ENCODE measurements at places on chromosomes 5 and 9.

DNA sequence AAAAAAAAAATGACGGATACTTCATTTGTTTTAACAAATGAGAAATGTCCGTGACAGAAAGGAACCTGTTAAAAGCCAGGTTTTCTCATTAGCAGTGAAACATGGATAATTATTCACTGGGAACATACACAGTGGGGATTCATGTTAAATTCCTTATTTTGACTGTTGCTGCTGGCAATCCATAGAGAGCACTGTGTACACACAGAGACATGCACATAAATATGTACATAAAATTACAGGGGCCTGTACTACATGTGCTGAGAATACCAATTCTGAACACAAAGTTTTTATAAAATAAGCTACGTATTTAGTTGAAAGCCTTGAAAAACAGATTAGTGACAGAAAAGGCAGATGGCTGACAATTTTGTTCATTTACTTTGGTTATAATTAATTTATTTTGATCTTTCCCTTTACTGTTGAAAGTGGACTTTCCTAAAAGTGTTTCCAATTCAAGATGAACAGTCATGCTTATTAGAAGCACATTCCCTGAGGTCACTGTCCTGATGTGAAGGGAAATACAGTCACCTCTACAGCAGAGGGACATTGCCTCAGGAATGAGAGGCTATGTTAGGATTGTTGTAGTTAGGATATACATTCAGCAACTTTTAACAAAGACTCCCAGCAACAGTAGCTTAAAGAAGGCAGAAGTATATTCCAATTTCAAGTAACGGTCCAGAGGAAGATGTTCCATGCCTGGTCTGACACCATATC lies 166.7 kb downstream of the SAXO1 start:
- DNase-seq: no peak

DNA sequence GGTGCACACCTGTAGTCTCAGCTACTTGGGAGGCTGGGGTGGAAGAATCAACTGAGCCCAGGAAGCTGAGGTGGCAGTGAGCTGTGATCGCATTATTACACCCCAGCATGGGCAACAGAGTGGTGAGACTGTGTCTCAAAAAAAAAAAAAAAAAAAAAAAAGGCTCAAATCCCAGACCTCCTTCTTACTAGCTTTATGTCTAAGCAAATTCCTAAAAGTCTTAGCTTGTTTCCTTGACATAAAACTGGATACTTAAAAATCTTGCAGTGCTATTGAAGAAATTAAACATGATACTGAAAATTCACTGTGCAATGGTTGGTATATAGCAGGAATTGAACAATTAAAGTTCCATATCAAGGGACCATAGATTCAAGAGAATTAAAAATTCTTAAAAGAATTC lies 45.0 kb downstream of the PCDHGC5 start:
- DNase-seq: no peak

DNA sequence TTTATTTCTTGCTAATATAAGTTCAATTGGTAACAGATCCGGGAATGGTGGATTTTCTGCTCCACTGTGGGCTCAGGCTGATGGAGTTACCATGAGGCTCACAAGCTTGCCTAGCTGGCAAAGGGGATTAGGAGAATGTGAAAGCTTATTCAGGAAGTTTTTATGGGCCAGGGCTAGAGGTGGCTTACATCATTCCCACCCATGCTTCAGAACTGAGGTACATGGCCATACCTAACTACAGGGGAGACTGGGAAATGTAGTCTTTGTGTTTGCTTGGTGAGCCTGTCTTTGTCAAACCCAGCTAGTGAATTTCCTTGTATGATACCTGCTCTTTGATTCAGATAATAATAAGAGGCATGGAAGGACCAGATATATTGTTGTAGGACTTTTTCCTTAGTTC lies 105.9 kb upstream of the DHFR start:
- DNase-seq: no peak

- DNase-seq: no peak
Measured at GRCh38 chr9:98108531-98109031, 10.4 kb downstream of the TRIM14 start.

DNA sequence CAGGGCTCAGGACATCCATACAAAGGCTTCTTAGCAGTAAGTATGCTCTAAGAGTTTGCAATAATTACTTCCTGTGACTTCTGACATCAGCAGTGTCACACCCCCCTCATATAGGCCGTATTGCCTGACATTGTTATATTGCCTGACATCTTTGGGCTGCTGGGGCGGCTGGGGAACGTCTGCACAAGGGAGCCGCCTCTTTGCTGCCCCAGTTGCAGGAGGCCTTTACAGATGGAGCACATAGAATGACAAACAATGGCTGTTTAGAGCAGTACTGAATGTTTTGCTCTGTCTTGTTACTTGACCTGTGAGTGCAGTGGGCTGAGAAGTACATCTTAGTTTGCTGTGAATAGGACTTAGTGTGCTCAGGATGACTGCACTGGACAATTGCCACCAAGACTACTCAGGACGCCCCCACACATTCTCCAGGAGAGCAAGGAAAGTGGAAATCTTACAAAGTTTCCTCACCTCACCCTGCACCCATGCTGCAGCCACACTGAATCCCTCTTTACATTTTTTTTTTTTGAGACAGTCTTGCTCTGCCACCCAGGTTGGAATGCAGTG lies 65.4 kb upstream of the SPOCK1 start:
- no peak for DNase-seq

GRCh38 chr9:93597871-93598646 lies 21.7 kb downstream of the PHF2 start:
- no peak for DNase-seq

- DNase-seq: no peak
Measured at GRCh38 chr5:123721675-123722276, 209.8 kb downstream of the CSNK1G3 start.

GRCh38 chr5:111930449-111930848 lies 173.5 kb upstream of the NREP start:
- no peak for DNase-seq

DNA sequence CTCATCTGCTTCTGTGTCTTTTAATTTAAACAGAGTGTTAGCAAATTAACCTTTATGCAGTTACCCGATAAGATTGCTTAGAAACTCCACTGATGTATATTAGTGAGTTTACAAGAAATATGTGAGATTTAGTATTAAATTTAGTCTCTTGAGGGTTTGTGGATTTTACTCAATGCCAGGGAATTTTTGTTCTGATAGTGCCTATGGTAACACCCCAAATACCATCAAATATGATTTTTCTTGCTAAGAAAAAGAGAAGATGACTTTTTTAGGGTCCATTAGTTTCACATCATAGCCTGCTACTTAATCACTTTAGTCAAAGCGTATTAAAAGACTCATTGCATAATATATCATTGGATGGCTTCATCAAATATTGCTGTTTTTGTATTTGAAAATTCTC lies 224.9 kb downstream of the PCSK5 start:
- DNase-seq: no peak

DNA sequence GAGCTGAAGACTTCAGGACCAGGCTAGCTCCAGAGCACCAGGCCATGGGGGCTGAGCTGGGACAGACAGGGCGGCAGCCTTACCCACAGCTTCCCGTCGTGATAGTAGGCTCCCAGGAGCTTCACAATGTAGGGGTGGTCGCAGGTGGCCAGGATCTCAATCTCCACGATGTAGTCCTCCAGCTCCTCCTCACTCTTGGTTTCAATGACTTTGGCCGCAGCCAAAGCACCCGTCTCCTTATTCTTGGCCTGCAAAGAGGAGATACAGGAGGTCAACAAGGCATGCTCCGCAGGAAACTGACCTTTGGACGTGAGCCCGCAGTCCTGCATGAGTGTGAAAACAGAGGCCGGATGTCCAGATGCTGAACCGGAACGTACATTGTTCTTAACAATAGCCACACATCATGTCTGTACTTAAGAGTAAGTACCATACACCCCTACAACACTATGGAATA lies 31.5 kb downstream of the STK10 start:
- DNase-seq: no peak

- no peak for DNase-seq
Measured at GRCh38 chr5:104018299-104018698, 455.7 kb upstream of the NUDT12 start.

DNA sequence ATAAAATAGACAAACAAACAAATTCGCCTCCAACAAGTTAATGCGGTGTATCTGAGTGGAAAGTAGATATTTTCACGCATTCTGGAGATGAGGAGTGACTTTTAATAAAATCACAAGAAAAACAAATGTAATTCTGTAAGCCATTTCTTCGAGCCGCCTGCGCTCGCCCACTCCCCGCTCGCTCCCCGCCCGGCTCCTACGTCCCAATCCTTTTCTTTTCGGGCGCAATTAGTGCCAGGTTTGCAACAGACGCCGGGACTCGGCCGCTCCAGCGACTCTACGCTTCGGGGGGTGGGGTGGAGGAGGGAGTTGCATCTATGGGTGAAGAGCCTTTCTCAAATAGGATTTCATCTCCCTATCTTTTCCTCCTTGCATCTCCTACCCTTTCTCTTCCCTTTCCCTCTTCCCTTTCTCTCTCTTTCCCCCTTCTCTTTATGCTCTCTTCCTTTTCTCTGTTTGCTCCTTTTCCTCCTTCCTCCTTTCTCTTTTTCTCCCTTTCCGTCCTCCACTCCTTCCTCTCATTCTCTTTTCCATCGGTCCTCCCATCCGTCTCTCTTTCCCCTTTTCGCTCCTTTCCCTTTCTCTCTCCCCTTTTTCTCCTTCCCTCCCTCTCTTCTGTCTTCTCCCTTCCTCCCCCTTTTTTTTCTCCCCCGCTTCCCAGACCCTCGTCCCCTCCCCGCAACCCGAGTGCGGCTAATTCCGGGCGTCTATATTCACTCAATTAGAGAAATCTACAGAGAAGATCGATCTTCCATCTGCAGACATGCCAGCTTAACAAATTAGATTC lies 6.1 kb upstream of the OTP start:
- no peak for DNase-seq

DNA sequence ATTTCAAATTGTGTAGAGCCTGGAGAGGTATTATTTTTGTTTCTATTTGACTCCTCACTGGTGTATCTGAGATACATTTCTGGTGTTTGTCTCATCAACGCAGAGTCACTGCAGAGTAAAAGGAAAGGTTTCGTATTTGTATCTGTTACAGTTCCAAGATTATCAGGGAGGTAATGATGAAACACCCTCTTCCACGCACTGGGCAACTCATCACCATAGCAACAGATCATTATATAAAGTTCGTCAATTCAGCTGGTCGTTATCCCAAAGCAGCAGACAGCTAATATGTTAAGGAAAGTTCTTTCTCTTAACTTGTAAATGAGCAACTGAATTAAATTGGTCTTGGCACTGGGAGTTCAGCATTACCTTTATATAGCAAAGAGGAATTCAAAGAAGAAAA lies 513.5 kb downstream of the MTRR start:
- DNase-seq: no peak

DNA sequence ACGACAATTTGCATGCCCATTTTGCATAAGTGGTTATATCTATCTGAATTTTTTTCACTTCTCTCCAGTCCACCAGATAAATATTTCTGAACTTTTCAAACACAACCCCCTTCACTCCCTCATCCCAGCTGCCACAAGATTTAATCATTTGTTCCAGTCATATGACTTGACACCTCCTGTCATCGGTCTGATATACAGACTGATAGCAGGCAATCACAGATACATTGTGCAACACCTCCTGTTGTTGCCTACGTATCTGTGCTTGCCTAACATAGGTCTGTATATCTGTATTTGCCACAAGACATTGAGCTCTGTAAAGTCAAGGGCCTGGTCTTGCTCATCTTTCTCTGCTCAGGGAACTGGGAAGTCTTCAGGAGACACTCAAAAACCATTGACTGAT lies 65.6 kb downstream of the GNA14 start:
- no peak for DNase-seq

DNA sequence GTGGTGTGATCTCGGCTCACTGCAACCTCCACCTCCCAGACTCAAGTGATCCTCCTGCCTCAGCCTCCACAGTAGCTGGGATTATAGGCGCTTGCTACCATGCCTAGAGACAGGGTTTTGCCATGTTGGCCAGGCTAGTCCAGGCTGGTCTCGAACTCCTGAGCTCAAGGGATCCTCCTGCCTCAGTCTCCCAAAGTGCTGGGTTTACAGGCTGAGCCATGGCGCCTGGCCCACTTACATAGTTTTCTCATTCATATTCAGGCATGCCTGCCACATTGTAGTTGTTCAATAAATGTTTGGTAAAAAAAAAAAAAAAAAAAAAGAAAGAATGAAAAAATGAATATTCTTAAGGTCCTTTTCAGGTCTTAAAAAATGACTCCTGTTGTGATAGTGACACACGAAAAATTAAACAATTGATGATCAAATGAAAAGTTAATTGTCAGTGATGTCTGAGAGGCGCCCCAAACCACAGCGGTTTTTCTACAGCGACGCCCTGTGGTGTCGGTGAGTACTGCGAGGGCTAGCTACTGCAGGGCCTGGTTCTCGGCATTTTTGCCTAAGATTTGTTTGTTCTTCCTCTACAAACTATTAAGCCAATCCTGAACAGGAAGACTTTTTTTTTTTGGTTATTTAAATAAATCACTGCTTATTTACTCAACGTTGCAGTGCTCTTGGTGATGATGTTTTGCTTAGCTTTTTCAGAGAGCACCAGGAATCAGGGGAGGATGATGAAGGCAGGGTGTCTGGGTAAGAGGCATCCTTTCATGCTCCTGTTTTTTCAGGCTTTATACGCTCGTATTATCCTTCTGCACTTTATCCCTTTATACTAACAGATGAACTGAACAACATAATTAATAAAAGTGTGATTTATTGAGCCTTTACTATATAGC lies 67.0 kb upstream of the DPYSL3 start:
- DNase-seq: no peak

- no peak for DNase-seq
Measured at GRCh38 chr5:98727686-98728085, 45.8 kb upstream of the RGMB start.

DNA sequence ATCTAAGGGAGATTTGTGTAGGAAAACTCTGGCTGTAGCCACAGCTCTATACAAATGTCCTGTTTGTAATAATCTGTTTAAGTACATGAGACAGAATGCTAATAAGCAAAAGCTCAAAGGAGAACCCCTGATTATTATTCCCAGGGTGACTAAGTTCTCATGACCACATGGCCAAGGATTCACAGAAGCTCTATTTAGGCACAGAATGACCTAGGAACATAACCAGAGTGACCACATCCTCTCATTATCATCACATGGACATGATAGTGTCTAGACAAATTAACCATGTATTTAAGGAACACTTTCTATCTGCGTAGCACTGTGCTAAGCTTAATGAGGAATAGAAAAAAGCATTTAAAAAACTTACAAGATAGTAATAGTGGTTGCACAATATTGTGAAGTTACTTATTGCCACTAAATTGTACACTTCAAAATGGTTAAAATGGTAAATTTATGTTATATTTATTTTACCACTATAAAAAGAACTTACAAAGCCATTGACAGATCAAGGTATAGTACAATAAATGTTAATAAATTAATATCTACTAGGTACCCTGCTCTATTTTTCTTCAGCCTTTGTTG lies 56.3 kb downstream of the STX17 start:
- DNase-seq: no peak

DNA sequence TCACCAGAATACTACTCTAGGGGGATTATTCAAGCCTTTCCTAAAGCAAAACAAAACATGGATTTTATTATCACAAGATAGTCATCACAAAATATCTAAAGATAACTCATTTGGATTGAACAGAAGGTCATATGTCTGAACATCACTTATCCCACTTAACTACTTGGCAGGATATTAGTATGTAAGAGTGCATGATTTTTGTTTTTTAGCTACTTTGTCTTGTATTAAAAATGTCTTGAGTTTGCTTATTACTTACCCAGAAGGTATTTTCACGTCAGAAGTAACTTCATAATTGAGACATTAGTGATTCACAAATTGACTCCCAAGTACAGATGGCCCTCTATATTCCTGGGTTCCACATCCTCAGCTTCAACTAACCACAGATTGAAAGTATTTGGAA lies 113.8 kb downstream of the TLE4 start:
- no peak for DNase-seq

- DNase-seq: no peak
Measured at GRCh38 chr9:95852059-95853032, 23.1 kb upstream of the ERCC6L2 start.

Measured in LNCaP clone FGC (cell line).